Neural crest cell (in vitro differentiated cells): ENCODE measurements at places on chromosomes 5 and 9.

GRCh38 chr5:42750507-42750906 is 6.1 kb upstream of the CCDC152 start:
- no peak overlapping the region for H3K27ac ChIP-seq
- no peaks in the 10 kb centered on the region for H3K36me3 ChIP-seq
- H3K27me3 ChIP-seq = no peaks in the 10 kb centered on the region
- H3K4me1 ChIP-seq = no peaks in the 10 kb centered on the region
- no peak for DNase-seq

GRCh38 chr9:134178394-134178767 is 14.0 kb upstream of the RNU6ATAC start:
- peaks cover 11% of the 10 kb centered on the region for H3K4me1 ChIP-seq
- no peaks in the 10 kb centered on the region for H3K27me3 ChIP-seq
- H3K36me3 ChIP-seq = peaks cover 4% of the 10 kb centered on the region
- H3K4me3 ChIP-seq = no peak overlapping the region

GRCh38 chr5:109819878-109820277 is 130.2 kb downstream of the MAN2A1 start:
- no peaks in the 10 kb centered on the region for H3K27me3 ChIP-seq
- no peak for DNase-seq
- no peaks in the 10 kb centered on the region for H3K4me1 ChIP-seq
- peaks cover 3% of the 10 kb centered on the region for H3K36me3 ChIP-seq

DNA sequence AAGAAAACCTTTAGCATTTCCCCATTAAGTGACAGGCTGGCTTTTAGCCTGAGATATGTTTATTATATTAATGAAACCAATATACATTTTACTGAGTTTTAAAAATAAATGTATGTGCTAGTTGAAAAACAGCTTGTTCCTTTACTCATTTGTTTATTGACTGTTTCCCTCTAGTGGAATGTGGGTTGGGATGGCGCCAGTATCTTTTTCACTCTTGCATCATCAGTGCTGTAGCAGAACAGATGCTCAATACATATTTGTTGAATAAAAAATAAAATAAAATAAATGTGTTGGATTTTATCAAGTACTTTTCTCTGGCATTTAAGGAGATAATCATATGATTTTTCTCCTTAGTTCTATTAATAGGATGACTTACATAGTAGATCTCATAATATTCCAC is 43.0 kb downstream of the FSTL4 start:
- H3K4me1 ChIP-seq = no peaks in the 10 kb centered on the region
- H3K4me3 ChIP-seq = no peak overlapping the region
- DNase-seq = no peak
- no peak overlapping the region for H3K27ac ChIP-seq

- no peak overlapping the region for H3K27ac ChIP-seq
- no peaks in the 10 kb centered on the region for H3K4me1 ChIP-seq
- H3K4me3 ChIP-seq = no peak overlapping the region
- peaks cover 24% of the 10 kb centered on the region for H3K27me3 ChIP-seq
- H3K36me3 ChIP-seq = no peaks in the 10 kb centered on the region
- no peak for DNase-seq
These were observed 3.6 kb downstream of the ITK start for GRCh38 chr5:157184117-157184670.

DNA sequence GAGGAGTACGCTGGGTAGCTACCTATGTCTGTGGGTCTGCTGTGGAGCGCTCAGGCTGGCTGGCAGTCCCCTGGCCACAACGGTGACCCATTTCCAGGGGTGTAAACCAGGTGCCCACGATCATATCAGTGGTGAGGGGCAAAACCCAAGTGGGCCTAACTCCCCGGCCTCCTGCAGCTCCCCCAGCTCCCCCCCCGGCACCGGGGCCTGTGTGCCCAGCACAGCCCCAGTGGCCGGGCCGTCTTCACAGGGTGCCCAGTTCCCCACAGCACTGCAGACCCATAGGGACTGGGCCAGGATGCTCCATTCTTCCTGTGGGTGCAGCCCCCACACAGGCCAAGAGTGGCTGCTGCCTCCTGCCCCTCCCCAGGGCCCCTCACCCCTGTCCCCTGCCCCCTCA is 958 bp upstream of the LCN8 start:
- no peaks in the 10 kb centered on the region for H3K27me3 ChIP-seq
- H3K4me3 ChIP-seq = no peak overlapping the region
- no peak overlapping the region for H3K27ac ChIP-seq

GRCh38 chr5:168553377-168554130 is 24.4 kb downstream of the FBLL1 start:
- peaks cover 28% of the 10 kb centered on the region for H3K36me3 ChIP-seq
- no peaks in the 10 kb centered on the region for H3K4me1 ChIP-seq
- no peak overlapping the region for H3K4me3 ChIP-seq
- H3K27ac ChIP-seq = peak overlapping the region; percentile 65

- H3K27ac ChIP-seq = no peak overlapping the region
- no peak for DNase-seq
- peaks cover 55% of the 10 kb centered on the region for H3K36me3 ChIP-seq
- H3K27me3 ChIP-seq = no peaks in the 10 kb centered on the region
These were observed 6.0 kb downstream of the RPL37 start for GRCh38 chr5:40828690-40829661.

DNA sequence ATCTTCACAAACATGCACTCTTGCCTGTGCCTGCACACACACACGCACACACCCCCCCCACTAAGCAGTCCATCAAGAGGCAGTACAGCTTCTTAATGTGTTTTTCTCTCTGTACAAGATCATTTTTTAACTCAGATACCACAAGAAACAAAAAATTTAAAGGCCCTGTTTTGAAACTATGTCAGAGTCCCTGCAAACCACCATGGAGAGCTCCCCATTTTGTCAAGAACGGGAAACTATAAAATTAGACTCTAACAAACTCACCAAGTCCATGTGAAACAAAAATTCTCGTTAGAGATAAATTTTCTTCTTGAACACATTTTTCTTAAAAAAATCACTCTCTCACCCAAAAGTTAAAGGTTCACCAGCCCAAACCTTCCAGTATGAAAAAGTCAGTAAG is 86.3 kb downstream of the ELAVL2 start:
- peaks cover 15% of the 10 kb centered on the region for H3K4me1 ChIP-seq
- no peak for DNase-seq
- no peaks in the 10 kb centered on the region for H3K27me3 ChIP-seq
- H3K27ac ChIP-seq = no peak overlapping the region
- no peaks in the 10 kb centered on the region for H3K36me3 ChIP-seq

DNA sequence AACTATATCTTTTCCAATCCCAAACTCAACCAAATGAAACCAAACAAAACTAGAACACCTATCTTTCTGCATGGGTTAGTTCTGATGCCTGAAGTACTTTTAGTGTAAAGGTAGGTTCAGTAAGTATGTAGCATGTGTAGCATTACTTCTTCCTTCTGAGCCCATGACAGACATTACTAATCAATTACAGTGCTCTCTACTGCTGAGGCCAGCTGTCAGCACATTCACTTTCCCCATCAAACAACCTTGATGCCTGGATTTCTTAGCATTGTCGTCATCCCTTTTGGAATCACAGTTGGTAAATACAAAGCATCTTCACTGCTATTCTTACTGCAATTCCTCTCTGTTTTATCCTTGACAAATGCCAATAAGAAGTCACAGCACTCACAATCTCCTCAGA is 103.2 kb downstream of the PTTG1 start:
- no peak overlapping the region for H3K27ac ChIP-seq
- no peak for DNase-seq
- no peaks in the 10 kb centered on the region for H3K36me3 ChIP-seq

DNA sequence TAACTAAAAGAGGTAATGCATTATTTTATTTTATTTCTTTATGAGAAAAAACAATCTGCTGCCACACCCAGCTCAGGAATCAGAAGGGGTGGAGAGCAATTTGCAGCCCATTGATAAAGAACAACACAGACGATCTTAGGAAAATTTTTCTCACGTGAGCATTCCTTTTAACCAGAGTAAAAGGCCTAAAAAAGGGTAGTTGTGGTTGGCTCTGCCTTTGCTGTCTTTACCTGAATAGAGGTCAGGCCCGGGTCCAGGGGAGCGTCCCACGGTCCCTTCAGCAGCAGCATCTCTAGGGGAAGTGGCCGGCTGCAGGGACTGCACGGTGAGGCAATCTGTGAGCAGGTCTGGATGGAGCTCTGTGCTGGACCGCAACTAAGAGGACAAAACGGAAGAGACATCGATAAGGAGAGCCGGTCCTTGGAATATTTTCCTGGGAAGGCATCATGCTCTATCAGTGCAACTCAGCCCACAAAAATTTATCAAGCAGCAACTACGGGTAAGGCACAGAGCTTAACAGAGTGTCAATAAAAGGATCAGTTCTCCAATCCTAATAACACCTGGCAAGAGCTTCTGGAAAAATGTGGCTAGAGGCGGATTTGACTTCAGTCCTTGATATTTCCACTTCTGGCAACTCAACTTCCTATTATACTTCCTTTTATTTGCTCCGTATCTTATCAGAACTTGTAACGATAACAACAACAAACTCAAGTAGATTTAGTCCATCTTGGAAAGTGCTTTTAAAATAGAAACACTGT is 372.8 kb upstream of the RFX3 start:
- H3K27ac ChIP-seq = no peak overlapping the region
- no peak overlapping the region for H3K4me3 ChIP-seq
- no peak for DNase-seq

DNA sequence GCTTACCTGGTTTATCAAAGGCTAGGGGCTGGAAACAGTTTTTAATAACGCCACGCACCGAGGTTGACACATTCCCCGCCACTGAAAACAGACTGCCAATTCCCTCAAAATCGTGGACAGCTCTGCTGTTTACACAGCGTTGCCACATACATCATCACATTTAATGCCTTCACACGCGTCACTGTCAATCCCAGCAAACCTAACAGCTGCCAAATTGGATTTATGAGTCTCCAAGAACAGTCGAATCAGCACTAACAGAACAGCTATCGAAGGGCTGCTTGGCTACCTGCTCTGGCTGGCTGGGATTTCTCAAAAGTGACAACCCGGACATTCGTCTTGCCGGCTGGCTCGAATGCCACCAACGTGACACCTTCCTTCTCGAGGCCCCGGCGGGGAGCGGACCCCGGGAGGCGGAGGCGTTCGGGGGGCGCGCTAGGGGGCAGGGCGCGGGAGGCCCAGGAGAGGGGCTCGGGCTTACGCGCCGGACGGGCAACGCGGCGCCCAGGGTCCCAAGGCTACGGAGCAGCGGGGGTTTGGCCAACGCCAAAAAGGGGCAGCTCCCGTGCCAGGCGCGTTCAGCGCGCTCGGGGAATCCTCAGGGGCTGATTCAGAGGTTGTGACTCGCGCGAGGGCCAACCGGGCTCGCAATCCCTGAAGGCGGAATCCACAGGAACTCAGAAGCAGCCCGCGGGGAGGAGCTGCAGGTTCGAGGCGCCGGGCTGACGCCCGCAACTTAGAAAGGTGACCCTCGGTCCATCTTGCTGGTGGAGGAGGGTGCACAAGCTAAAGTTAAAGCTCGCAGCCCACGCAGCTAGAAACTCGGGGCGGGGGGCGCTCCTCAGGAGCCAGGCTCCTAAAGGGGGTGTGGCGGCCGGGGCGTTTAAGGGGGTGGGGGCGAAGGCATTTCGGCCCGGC is 1.2 kb downstream of the CDC14B start:
- H3K4me3 ChIP-seq = peak overlapping the region; percentile 86
- no peak for DNase-seq
- no peaks in the 10 kb centered on the region for H3K36me3 ChIP-seq
- no peak overlapping the region for H3K27ac ChIP-seq

DNA sequence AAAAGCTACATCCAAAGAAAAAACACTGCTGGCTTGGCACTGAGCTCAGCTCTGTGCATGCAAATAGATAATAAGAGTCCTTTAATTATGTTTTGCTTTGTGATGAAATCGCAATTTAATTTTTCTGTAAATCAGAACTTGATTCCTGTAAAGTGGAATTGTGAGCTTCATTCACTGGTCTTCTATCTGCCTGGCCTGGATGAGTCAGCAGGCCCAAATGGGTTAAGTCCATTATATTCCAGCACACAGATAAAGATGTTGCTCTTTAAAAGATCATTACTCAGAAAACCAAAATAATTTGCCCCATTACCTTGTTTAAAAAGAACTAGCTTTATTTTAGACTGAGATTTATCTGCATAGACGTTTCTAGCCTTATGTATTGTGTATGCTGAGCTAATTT is 90.4 kb downstream of the CARTPT start:
- DNase-seq = no peak
- H3K36me3 ChIP-seq = no peaks in the 10 kb centered on the region
- H3K4me3 ChIP-seq = no peak overlapping the region
- H3K4me1 ChIP-seq = peaks cover 51% of the 10 kb centered on the region
- no peak overlapping the region for H3K27ac ChIP-seq

GRCh38 chr5:159515909-159516415 is 185.7 kb upstream of the IL12B start:
- H3K27ac ChIP-seq = no peak overlapping the region
- H3K4me1 ChIP-seq = peaks cover 5% of the 10 kb centered on the region
- no peaks in the 10 kb centered on the region for H3K27me3 ChIP-seq
- H3K4me3 ChIP-seq = no peak overlapping the region

DNA sequence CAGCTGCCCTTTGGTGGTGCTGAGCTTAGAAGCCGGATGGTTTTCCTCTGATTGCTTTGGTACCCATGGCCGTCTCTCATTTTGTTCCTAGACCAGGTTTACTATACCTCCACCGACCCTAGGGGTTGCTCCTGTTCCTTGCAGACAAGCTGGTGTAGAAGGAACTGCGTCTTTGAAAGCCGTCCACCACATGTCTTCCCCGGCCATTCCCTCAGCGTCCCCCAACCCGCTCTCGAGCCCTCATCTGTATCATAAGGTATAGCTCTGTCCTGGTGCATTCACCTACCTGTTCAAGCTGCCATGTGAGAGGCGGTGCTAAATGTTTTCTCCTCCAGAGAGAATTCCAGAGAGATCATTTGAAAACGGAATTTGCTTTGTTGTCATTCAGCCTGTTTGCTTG is 39.5 kb downstream of the TENT4A start:
- H3K4me1 ChIP-seq = no peaks in the 10 kb centered on the region
- peaks cover 22% of the 10 kb centered on the region for H3K36me3 ChIP-seq
- no peaks in the 10 kb centered on the region for H3K27me3 ChIP-seq
- no peak overlapping the region for H3K4me3 ChIP-seq

DNA sequence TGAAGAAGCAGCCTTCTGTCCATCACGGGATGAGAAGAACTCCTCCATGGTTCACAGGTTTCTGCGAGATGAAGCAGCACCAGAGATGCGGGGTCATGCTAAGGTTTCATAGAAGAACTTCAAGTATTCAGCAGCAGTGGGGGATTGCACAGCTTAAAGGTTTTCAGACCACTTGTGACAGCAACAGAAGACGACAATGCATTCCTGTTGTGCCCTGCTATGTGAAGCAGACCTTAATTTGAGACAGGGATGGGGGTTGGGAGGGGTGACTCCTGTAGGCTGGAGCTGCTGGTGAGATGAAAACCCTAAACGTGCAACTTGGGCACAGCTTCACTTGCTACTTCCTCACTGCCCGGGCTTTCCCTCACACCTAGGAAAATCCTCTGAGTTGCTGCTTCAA is 256.0 kb downstream of the SLIT3 start:
- no peaks in the 10 kb centered on the region for H3K27me3 ChIP-seq
- DNase-seq = no peak
- H3K27ac ChIP-seq = no peak overlapping the region
- no peak overlapping the region for H3K4me3 ChIP-seq
- no peaks in the 10 kb centered on the region for H3K4me1 ChIP-seq
- H3K36me3 ChIP-seq = no peaks in the 10 kb centered on the region

- no peak overlapping the region for H3K4me3 ChIP-seq
- peaks cover 12% of the 10 kb centered on the region for H3K36me3 ChIP-seq
- no peak overlapping the region for H3K27ac ChIP-seq
- peaks cover 3% of the 10 kb centered on the region for H3K4me1 ChIP-seq
These were observed 66.8 kb downstream of the SLC38A9 start for GRCh38 chr5:55645304-55645703.

- no peaks in the 10 kb centered on the region for H3K27me3 ChIP-seq
- no peaks in the 10 kb centered on the region for H3K36me3 ChIP-seq
- H3K4me3 ChIP-seq = no peak overlapping the region
- DNase-seq = no peak
- H3K4me1 ChIP-seq = no peaks in the 10 kb centered on the region
- no peak overlapping the region for H3K27ac ChIP-seq
These were observed 252.3 kb upstream of the ADRA1B start for GRCh38 chr5:159663986-159664385.
